Stimulated activated CD8-positive, alpha-beta memory T cell treated with anti-CD3 and anti-CD28 coated beads, Interleukin-4, amount 100 ng/mL, for 4 hours (primary cell): ENCODE measurements at places on chromosomes 3 and 15.

GRCh38 chr3:134681522-134681900 is 30.7 kb upstream of the KY start:
- no peak for DNase-seq

DNA sequence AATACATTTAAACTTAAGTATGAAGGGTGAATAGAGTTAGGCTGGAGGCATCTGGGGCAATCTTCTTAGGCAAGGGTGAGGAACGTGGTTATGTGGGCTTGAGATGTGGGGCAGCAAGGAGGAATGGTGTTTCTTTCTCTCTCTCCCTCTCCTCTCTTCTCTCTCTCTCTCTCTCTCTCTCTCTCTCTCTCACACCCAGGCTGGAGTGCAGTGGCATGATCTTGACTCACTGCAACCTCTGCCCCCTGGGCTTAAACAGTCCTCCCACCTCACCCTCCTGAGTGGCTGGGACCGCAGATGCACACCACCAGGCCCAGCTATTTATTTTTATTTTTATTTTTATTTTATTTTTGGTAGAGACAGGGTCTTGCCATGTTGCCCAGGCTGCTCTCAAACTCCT is 4.0 kb upstream of the MGA start:
- no peak for DNase-seq

DNA sequence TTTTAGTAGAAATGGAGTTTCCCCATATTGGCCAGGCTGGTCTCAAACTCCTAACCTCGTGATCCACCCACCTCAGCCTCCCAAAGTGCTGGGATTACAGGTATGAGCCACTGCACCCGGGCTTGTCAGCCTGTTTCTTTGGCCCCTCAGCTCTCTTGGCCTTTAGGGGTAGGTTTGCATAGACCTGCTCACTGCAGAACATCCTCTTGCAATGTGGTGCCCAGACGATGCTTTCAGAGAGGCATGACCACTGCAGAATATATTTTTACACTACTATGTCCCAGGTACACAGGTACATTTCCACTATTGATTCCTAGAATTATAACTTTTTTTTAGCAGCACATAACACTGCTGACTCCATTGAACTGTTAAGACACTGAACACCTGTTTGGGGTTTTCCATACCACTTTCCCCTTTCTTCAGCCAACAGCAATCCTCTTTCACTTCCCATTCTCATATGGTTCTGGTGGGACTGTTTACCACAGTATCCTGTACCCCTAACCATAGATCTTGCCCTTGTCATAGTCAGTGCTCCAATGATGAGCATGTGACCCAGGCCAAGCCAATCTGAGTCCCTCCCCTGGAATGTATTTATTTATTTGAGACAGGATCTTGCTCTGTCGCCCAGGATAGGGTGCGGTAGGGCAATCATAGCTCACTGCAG is 21.1 kb downstream of the CCDC32 start:
- no peak for DNase-seq

DNA sequence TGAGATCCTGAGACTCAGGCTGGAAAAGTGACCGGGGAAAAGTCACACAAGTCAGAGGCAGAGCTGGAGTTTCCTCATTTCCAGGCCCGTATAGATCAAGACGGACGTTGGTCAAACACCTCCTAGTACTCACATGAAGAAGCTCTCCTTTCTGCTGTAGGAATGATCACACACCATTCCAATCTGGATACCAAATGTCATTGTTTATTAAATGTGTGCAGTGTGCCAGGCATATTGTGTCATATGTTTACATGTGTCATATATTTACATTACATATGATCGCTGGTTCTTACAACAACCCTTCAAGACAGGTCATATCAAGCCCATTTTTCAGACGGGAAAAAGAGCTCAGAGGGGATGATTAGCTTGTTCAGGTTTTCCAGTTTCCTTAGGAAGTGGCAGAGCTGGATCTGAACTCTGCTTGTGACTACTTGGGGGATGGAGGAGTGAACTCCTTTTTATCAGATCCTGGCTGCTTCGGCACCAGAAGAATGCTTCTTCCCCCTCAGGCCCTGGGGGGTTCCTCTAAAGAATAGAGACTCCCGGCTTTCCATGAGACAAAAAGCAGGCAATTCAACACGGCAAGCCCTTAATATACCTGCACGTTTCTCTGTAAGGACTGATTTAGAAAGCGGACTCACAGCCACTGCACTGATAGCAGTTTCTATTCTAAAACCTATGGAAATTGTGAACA is 41.9 kb downstream of the FAM43A start:
- DNase-seq: no peak

DNA sequence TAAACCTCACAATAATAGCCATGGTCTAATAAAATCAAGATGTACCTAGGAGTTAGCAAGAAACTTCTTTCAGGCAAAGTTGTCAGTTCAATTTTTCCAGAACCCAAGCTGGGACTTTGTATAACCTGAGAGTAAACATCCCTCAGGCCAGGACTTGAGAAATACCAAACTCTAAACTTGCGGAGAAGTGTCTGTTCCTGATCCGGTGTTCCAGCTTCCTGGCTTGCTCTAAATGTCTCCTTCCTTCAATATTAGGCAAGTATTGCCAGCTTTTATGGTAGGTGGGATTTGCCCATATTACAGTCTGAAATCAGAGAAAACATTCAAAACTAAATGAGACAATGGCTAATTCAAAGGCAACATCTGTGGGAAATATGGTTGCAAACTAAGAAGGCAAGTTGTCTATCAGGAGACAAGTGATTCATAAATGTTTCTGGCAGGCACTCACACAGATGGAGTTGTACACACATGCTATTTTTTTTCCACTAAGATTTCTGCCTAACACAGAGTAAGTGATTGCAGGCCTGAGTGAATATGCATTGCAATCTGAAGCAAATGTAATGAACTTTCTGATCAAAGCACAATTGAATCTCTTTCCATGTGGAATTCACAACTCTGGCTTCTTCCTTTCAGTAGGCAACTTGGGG is 88.3 kb upstream of the COL8A1 start:
- DNase-seq: no peak

- DNase-seq: no peak
Measured at GRCh38 chr3:134477938-134478337, 7.8 kb downstream of the ANAPC13 start.

DNA sequence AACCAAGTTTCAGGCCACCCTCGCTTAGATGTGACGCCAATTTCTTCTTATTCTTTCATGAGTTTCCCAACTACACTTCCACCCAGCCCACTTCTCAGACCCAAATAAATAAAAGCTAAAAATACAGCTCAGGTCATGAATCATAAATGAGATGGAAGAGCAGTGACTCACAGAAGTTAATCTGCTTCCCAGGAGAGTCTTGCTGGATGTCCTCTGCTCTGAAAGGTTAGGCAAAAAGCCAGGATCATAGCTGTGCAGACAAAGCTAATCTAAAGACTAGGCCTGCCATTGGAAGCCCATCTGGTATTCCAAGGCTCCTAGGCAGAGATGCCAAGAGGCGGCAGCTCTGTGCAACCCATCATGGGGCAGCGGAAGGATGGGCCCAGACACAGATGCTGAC is 24.1 kb downstream of the SHC4 start:
- DNase-seq: no peak

DNA sequence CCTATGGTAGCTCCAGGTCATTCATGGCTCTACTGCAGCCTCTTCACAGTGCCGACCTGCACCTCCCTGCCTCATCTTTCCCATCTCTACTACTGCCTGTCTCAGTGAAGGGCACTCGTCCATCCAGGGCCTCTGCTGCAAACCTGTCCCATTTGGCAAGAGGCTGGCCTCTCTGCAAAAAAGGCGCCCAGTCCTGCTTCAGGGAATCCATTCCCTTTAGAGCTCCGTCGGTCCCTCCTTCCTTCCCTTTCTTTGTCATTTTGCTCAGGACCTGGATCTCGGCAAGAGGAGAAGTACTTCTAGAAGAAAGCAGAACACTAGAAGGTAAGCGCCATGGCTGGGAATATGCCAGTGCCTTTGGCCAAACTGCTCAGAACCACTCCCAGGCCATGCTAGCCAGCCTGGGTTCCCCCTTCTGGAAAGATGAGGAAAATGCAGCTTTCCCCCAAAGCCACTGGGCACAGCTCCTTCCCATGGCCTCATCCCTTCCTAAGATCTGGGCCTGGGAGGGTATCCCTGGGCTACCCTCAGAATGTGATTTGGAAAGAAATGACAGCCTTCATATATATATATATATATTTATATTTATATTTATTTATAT is 6.4 kb upstream of the ISL2 start:
- DNase-seq: no peak

- DNase-seq: no peak
Measured at GRCh38 chr3:100225193-100225592, 35.6 kb upstream of the TBC1D23 start.

DNA sequence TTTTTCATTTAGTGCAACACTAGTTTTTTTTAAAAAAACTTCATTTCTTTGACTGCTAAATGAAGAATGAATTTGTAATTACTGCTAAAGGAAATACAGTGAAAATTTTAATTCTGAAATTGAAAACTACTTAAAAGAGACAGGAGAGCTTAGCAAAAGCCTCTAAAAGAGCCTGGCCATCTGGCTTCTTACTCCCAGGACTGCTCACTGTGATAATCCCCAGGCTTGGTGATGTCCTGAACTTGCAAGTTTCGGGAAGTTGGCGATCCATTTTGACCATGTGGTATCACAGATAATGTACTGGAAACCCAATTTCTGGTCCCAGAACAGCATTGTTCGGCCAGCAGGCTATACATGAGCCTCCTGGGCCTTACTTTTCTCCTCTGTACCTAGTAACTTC is 292.1 kb downstream of the FGF12 start:
- no peak for DNase-seq

GRCh38 chr15:51796847-51797401 is 32.5 kb upstream of the TMOD3 start:
- no peak for DNase-seq

- DNase-seq: no peak
Measured at GRCh38 chr3:75886971-75887526, 101.7 kb upstream of the ZNF717 start.
